EL (cell line): ENCODE measurements at places on chromosomes 2 and 18.

- no peak for DNase-seq
These were observed 10.6 kb downstream of the FARP2 start for GRCh38 chr2:241366678-241367077.

GRCh38 chr2:23385748-23386338 is 864 bp downstream of the KLHL29 start:
- peak; percentile 45 for DNase-seq

- no peak for DNase-seq
These were observed 87.8 kb upstream of the TFCP2L1 start for GRCh38 chr2:121372721-121373353.

DNA sequence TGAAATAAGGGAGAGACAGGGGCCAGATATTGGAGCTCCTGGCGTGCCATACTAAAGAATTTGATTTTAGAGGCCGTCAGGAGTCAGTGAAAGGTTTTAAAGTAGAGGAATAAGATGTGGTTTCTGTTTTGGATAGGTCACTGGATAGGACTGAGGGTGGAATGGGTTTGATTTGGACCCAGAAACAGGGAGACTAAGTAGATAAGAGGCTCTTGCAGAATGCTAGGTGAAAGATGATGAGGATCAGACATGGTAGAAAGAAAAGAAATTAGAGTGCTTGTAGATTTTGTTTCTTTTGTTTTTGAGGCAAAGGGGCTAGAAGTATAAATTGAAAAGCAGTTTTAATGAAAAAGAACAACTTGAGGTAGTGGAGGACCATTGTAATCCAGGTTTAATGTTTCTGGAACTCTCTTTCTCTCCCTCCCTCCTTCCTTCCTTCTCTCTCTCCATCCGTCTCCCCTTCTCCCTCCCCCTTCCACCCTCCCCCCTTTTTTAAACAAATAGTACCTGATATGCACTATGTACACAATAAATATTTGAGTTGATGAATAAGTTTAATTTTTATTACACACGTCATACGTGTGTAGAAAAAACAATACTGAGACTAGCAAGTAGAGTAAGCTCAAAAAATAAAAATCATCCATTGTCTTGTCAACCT is 1.9 kb downstream of the NDUFV2 start:
- DNase-seq = no peak

DNA sequence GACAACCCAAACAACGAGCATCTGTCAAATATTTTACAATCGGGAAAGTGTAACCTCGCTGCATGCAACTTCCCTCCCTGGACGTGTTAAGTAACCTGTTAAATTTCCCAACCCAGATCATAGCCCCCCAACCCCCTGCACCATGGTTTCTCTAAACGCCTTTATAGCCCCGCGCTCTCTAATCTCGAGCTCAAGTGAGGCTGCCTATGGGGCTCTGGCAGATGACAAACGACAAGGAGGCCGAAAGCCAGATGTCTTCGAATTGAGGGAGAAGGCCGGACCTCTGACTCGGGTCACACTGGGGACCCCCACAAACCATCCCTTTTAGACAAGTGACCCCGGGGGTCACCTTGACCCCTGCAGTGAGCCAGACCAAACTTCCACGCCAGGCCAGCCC is 526 bp downstream of the COX7A2L start:
- DNase-seq = no peak

DNA sequence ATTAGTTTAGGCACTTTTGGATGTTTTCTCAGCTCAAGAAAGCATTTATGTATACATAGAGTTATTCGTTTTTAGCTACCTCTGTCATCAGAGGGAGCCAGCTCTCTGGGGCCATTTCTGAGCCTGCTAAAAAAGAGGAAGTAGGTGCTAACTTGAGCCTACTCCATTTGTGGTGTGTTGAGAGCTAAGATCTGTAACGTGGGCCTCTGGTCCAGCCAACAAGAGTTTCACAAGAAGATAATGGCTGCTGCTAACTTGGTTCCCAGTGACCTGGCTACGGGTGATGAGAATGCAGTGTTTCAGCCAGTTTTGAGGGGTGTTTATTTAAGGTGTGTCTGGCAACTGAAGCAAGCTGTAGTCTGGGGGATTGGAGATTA is 182.5 kb downstream of the PRKCE start:
- DNase-seq = no peak

DNA sequence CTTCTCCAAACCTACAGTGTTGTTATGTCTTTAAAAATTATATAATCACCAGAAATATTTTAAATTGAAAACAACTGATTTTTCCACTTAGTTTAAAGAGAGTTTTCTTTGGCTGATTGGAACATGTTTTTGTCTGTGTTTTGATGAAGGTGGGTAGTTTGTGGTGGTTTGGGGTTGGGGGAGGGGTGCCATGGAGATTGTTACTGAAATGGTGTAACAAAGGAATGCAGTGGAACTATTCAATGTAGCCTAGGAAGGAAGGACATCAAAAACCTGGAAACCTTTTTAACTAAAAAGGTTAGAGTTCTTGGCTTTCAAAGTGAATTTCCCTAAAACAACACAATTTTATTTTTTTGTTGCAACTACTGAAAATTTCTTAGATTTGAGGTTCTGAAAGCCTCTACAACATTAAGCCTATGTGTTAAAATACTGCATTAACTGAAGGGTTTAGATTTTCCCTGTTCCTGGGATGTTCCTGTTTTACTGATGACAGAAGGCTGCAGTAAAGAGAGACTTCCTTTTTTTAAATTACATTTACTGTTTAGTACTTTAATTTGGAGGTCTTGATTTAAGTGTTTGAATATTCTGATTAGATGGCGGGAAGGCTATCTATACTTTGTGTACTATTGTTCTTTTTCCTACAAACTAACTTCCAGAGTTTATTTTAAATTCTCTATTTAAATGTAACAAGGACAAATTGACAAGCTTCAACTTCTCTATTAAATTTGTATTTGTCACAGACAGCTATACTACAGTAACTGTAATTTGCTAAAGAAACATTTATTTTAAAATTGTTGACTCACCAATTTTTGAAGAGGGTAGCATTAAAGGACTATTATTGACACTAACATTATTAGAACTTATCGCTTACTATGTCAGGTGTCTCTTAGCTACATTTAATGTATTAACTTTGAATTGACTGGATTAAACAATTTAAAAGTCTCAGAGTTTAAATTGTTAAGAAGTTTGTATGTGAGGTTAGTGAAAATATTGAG is 87.7 kb downstream of the LIMS1 start:
- DNase-seq = no peak

- peak; percentile 39 for DNase-seq
These were observed 343.8 kb downstream of the PID1 start for GRCh38 chr2:228927028-228928010.
